Neural progenitor cell (in vitro differentiated cells): ENCODE measurements at places on chromosomes 7 and 10. TPM values are rescaled to one million over a fixed set of nuclear protein-coding genes. Genes with fewer than 3 reads are reported as not detected.

MRC1 gene
- 0.03 TPM in 1 of 2 replicates, not detected in the other for total RNA-seq

ENO4 gene
- 0.84 and 10.0 TPM in 2 replicates for total RNA-seq

GRCh38 chr7:116786791-116787443 is 75.5 kb upstream of the CAPZA2 start:
- peak; percentile 44 for DNase-seq

GRCh38 chr7:25732766-25733217 is 419.2 kb upstream of the NFE2L3 start:
- peak; percentile 37 for DNase-seq

DNA sequence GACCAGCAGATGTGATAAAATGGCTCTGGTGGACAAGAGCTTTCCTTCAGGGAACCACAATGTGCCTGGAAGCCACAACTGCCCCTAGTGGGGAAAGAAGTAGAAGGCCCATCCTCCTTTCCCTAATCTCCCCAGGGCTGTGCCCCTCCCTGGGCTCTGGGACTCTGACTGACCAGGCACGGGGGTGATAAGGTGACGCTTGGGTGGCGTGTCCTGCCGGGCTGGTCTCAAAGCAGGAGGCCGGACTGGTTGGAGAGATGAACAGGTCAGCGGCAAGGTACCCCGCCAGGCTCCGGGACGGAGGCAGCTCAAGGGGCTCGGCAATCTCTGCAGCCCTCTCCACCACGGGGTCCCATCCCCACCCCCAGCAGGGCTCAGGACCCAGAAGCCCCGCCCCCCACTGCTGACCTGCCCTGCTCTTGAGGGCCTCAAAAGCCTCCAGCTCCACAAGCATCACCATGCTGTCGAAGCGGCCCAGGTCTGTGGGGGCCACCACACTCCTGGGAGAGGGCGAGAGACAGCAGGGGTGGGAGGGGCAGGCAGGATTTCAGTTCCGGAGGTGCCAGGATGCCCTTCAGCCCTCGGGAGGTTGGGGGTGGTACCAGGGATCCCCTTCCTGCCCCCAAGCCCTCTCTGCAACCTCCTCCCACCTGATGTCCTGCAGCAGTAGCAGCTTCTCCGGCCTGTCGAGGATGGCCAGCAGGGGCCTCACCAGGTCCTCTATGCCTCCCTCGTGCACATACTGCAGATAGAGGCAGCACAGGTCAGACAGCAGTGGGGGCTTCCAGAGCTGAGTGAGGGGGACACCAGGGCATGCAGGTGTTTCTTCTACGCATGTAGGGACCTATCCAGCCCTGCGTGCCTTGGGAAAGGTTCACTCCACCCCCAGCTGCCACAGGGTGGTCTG is 12.2 kb downstream of the LZTS2 start:
- DNase-seq = peak; percentile 65

DNA sequence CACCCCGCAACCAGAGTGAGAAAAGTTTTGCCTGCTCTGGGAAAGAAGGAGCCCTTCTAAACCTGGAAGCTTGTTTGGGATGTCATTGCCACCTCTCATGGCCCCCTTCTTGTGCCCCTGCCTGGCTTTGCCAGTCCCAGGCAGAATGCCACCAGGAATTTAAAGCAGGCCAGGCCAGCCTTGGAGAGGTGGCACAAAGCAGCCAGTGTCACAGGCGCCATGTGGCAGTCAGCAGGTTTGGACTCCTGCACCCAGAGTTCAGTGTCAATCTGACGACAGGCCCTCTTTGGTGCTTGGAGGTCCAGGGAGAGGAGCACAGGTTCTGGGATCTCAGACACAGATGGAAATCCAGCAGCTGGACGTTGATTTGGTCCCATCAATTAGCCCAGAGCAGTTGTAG is 12.7 kb downstream of the HK1 start:
- no peak for DNase-seq

DUS4L gene
- total RNA-seq = 21.8 and 24.4 TPM in 2 replicates

PTN gene
- 162 and 207 TPM in 2 replicates for total RNA-seq

ZC3HAV1L gene
- total RNA-seq = 7.1 and 9.5 TPM in 2 replicates

DNA sequence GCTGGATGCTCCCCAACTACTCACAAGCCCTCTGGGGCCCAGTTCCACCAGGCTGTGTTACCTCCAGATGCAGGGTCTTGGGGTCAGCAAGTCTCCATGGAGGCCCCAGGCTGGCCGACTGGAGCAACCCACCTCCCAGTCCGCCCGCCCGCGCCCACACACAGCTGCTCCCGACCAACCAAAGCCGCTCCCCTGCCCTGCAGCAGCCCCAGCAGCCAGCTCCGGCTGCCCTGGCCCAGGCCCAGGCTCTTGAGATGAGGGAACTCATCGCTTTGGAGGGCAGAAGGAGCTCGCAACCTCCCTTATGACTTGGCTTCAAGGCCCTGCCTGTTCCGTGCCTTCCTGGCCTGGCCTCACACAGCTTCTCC is 47.2 kb downstream of the LRRC20 start:
- DNase-seq = no peak

DNA sequence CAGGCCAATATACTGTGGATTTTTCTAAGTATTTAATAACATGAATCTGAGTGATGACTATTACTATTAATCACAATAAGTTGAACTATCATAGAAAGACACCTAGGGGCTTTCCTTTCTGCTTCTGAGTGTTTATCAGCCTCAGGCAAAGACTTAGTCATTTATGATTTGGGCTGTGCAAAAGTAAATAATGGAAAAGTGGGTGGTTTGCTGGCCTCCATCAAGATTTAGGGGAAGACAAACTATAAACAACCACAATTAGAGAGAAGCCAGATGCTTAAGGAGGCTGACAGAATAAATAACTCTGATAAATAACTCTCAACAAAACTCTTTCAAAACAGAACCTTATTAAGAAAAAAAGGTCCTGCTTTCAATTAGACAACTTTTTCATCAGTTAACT is 64.7 kb downstream of the MACC1 start:
- no peak for DNase-seq

DNA sequence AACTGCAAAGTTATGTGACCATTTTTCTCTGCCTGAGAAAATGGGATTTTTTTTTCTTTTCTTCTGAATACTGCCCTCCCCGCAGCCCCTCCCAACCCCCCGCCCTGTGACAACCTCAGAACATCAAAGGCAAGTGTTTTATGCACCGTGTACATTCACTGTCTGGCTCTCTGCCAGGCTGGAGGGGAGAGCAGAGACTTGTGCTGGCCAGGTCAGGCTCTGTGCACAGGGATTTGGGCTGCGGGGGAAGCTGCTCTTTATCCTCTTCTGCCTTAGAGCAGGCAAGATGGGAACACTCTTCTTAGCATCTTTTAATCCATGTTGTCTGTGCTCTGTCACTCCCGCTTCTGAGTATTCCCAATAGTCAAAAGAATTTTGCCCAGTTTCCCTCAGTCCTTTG is 195.1 kb downstream of the CCSER2 start:
- DNase-seq = peak; percentile 39

- no peak for DNase-seq
These were observed 22.4 kb downstream of the LDB3 start for GRCh38 chr10:86690657-86691084.

CDK14 gene
- total RNA-seq = 41.9 and 52.3 TPM in 2 replicates

- DNase-seq = no peak
These were observed 31.1 kb downstream of the JAZF1 start for GRCh38 chr7:28149291-28150101.

- DNase-seq = no peak
These were observed 114.4 kb downstream of the HIBADH start for GRCh38 chr7:27548304-27548703.

DNA sequence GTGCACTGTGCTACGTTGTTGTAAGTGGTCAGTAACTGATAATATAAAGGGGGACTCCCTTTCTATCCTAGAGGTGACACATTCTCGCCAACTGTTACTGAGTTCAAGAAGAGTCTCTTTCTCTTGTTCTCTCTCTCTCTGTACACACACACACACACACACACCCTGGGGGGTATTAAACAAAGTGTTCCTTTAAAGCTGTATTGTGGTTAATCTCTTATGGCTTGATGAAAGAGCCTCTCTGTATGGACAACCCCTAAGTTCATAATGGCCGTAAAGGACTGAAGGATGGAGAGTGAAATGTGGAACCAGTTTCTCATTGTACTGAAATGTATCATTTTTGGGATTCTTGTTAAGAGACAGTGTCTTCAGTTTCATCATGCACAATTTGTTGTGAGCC is 145.2 kb upstream of the BMPER start:
- DNase-seq = no peak

- no peak for DNase-seq
These were observed 417 bp downstream of the RFC2 start for GRCh38 chr7:74253835-74254128.

DNA sequence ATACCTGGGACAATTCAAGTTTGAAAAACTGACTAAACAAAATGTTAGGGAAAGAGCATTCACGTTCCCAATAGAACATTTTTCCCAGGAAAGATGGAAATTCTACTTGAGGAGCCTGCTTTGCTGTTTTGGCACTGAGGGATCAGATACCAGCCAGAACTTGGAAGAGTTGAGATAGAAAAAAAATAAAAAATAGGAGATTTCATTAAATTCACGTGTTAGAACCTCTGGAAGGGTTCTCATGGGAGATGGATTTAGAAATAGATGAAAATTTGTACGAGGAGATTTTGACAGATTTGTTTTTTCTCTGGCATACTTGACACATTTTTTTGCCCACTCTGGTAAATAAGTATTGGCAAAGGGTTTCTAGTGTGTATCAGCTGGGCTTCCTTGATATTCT is 63.7 kb downstream of the CELF2 start:
- DNase-seq = no peak

TFEC gene
- total RNA-seq = 0.03 and 0.06 TPM in 2 replicates

C10orf143 gene
- total RNA-seq = 1.1 and 1.6 TPM in 2 replicates

VAX1 gene
- total RNA-seq = 0.25 TPM in 1 of 2 replicates, not detected in the other

DNA sequence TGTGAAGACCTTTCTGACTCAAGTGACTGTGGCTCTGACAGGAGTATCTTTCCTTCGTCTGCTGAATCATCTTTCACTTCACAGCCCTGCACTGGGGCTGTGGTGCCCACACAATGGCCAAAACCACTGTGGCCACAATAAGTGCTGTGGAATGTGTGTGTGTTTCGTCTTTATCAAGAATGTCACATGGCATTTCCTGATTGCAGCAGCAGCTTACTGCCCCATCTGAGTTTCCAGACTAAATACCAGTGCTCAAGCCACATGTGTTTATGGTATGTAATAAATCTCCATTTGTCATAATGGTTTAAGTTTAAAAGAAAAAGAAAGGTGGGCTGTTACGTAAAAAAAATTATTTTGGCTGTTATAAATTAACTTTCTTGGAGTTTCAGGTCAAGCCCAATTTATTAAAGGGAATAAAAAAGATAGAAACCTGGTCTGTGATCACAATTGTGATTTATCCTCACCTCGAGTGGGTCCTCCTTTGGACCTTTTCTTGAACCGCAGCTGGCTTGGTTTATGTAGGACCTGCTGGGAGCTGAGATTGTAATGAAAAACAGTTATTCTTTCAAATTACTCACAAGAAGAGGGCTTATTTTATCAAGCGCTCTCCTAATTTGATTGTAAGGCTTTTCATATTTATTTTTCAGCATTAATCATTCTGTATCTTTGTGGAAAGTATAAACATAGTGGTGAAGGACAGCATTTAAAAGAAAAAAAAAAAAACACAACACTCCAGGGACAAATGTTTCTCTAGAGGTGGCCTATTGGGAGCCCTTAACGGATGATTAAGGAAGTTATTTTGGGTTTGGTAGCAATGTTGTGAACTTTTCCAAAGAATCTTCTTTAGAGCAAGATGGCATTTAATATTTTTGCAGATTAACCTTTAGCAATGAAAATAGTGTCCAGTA is 116.2 kb downstream of the LRMDA start:
- no peak for DNase-seq

DNA sequence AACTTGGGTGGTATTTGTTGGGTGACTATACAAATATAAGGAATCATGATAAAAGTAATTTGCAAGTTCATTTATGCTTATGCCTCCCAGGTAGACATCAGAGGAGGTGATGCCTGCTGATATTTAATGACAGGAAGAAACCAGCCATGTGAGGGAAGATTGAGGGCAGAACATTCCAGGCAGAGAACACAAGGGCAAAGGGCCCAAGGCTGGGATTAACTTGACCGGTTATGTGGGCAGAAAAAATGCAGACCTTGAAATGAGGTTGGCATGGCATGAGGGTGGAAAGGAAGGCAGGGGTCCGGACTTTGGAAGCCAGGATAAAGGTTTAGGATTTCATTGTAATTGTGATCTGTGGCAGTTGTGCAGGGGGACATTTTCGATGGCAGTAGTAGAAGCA is 68.0 kb upstream of the MTPN start:
- no peak for DNase-seq

DNA sequence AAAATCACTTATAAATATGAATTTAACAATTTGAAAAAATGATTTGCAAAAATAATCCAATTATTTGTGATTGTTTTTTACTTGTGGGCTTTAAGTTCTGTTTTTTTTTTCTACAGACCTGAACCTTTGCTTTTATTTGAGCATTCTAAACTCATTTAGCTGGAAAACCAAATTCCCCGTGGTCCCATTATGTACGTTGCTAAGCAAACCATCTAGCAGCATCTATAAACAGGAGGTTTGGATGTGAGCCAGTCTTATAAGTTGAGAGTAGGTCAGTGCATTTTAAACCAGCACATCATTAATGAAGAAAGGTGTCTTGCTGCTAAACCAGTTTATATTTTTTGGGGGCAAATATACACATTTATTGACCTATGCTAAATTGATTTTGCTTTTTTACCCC is 77.3 kb downstream of the LRRN3 start:
- DNase-seq = no peak

- DNase-seq = no peak
These were observed 20.8 kb upstream of the UCN3 start for GRCh38 chr10:5343979-5344378.

DNA sequence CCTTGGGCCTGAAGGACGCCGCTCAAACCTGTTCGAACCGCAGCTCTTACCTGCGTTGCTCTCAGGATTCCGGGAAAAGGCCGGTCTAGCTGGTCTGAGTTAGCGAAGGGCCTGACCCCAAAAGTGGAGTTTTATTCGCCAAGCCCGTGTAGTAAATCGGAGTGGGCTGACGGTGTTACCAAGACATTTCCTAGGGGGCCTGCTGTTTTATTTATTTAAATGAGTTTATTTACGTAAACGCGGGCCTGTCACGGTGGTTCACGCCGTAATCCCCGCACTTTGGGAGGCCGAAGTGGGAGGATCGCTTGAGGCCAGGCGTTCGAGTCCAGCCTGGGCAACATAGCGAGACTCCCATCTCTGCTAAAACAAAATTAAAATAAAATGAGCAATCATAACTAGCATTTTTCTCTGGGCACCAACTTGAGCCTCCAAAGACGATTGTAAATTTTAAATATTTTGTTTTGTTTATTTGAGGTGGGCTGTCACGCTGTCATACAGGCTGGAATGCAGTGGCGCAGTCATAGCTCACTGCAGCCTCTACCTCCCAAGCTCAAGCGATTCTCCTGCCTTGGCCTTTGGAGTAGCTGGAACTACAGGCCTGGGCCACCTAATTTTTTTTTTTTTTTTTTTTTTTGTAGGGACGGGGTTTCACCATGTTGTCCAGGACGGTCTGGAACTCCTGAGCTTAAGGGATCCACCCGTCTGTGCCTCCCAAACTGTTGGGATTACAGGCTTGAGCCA is 903 bp downstream of the ZNF655 start:
- no peak for DNase-seq

DNA sequence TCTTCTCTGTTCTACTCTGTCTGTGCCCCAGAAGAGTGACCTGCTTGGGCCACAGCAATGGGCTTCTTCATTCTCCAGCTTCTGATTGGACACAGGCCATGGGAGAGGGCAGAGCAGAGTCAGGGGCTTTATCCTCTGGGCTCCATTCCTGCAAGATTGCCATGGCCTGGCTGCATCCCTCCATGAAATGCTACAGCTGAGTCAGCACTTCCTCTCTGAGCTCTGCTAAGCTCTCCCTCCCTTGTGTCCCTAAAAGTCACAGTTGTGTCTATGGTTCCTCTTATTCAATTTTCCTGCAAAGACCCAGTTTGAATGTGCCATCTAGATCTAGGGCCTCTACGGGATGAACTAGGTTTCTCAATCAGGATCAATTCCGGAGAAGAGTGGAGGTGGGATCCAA is 903.8 kb downstream of the TYW1 start:
- DNase-seq = no peak
